Testis (tissue), 5 donors: ENCODE measurements at places on chromosomes 16 and 17.

DNA sequence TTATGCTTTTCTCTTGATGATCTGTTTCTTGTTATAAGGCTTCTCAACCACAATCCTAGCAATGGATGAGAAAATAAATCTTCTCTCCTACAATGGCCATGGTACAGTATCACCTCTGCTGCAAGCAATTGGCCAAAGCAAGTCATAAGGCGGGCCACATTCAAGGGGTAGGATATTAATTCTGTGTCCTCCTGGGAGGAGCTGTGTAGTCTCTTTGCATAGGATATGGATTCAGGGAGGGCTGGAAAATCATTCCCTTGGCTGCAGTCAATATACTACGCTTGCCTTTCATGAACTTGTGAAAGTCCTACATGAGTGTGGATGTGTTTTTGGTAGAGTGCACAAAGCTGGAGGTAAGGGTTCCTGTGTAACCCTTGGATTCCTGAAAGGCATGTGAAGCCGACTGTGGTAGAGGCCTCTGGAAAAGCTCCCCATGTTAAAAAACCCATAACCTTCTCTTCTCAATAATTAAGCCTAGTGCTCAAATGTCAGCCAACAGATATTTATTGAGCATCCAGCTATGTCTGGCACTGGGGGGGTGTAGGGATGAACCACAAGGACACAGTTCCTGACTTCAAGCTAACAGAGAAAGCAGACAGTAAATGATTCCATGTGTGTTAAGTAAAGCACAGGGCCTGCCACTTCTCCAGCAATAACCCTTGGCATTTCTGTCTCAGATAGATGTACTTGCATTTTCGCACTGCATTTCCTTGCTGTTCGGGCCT lies 147.6 kb upstream of the HS3ST3A1 start:
- no peak for DNase-seq

GRCh38 chr17:59199398-59199797 lies 10.4 kb upstream of the SMG8 start:
- no peak for DNase-seq

DNA sequence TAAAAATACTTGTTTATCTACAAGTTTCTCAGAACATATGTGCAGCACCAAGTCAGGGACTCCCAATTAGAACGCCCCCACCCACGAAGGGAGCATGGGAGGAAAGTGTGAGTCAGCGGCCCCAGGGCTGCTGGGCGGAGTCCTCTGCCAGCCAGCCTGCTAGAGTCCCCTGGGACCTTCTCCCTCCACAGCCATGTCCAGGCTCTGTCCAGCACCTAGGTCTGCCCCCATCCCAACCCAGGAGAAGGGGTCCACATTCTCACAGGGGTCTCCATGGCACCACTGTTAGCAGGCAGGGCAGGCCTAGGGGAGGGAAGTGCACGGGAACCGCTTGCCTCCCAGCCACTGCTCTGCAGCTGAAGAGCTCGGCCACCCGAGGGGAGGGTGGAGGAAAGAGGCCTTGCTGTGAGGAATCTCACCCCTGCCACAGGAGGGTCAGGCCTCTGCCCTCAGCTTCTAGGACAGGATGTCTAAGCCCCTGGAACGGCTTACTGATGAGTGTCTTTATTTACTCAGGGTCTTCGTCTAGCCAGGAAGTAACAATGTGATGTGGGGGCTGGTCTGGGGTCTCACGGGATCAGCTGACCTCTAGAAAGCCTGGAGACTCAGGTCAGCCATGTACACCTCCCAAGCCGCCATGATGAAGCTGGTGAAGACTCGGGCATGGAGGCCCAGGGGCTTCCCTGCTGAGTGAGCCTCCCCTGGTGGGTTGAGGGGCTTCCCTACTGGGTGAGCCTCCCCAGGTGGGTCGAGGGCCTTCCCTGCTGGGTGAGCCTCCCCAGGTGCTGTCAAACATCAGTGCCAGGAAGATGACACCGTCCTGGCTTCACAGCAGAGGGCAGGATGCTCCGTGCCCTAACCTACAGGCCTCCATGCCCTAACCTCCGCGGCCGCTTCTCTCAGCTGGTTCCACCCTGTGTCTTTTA lies 190.3 kb downstream of the RBFOX3 start:
- DNase-seq, result no peak

DNA sequence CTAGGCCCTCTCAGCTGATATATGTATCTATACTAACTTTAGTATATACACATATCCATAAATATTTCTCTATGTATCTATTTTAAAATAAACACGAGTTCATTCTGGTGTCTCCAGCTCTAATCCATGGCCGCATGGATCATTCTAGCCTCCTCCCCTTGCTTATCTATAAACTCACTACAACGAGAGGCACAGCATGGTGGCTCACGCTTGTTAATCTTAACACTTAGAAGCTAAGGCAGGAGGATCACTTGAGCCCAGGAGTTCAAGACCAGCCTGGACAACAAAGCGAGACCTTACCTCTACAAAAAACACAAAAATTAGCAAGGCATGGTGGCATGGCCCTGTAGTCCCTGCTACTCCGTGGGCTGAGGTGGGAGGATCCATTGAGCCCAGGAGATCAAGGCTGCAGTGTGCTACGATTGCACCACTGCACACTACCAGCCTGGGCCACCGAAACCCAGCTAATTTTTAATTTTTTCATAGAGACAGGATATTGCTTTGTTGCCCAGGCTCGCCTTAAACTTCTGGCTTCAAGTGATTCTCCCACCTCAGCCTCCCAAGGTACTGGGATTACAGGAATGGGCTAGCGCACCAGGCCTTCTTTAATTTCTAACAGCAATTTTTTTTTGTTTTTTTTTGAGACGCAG lies 3.9 kb upstream of the ZNF207 start:
- DNase-seq, result no peak

DNA sequence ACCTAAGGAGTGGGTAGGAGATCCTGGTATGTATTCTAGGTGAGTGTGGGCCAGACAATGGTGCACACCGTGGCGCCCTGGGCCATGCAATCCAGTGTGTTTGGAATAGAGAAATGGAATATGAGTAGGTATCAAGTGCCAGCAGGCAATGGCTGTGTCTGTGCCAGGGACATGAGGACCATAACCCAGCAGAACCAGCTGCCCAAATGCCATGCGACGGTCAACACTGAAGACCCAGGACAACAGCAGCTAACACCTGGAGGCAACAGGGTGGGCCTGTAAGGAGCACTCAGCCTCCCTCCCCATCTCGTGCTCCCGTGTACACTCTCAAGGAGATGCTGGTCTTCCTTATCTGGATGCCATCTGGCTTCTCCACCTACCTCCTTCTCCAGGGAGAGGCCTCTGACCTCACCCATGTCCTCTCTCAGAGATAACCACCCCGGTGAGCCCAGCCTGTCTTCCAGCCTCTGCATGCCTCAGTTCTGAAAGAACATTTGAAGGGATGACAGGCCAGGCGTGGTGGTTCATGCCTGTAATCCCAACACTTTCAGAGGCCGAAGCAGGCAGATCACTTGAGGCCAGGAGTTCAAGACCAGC lies 750 bp upstream of the GSDMB start:
- DNase-seq, result no peak
